Astrocyte (in vitro differentiated cells and primary cell): ENCODE measurements at places on chromosomes 13 and 19. TPM values are rescaled to one million over a fixed set of nuclear protein-coding genes. Genes with fewer than 3 reads are reported as not detected.

GRCh38 chr13:45521297-45521696 is 56.6 kb downstream of the COG3 start:
- no peak overlapping the region for H3K4me3 ChIP-seq
- H3K4me1 ChIP-seq = no peaks in the 10 kb centered on the region
- DNase-seq = peak; percentile 53
- no peak overlapping the region for H3K27ac ChIP-seq

- H3K27me3 ChIP-seq = no peaks in the 10 kb centered on the region
- DNase-seq = no peak
Observed at GRCh38 chr19:3145909-3146676, 10.3 kb downstream of the GNA15 start.

- H3K27me3 ChIP-seq = peaks cover 2% of the 10 kb centered on the region
- no peak for DNase-seq
- H3K4me1 ChIP-seq = peaks cover 4% of the 10 kb centered on the region
Observed at GRCh38 chr13:99724633-99725517, 223.6 kb downstream of the TM9SF2 start.

DNA sequence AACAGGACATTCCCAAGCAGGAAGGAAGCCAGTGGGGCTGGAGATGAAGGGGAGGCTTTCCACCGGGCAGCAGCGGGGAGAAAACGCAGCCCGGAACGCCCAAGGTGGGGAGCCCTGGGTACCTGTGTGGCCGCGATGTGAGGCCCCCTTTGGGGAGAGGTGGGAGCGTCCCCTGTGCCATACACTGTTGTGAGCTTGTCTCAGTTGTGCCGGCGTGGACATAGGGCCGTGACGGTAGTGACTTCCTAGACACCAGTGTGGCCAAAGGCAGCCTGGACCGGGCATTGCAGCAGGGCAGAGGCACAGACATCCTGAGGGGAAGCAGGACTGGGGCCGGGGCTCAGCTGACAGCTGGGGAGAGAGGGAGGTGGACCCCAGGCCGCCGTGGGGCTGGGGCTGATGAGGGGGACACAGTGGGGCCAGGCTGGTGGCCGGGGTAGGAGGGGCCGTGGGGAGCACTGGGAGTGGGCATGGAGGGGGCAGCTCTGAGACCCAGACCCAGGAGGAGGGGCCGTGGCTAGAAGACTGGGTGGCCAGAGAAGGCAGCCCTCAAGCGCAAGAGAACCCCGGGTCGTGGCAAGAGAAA is 38.5 kb upstream of the TFDP1 start:
- no peak overlapping the region for H3K27ac ChIP-seq
- DNase-seq = no peak
- H3K27me3 ChIP-seq = no peaks in the 10 kb centered on the region
- H3K36me3 ChIP-seq = peaks cover 2% of the 10 kb centered on the region
- no peak overlapping the region for H3K4me3 ChIP-seq
- H3K4me1 ChIP-seq = peaks cover 37% of the 10 kb centered on the region

DNA sequence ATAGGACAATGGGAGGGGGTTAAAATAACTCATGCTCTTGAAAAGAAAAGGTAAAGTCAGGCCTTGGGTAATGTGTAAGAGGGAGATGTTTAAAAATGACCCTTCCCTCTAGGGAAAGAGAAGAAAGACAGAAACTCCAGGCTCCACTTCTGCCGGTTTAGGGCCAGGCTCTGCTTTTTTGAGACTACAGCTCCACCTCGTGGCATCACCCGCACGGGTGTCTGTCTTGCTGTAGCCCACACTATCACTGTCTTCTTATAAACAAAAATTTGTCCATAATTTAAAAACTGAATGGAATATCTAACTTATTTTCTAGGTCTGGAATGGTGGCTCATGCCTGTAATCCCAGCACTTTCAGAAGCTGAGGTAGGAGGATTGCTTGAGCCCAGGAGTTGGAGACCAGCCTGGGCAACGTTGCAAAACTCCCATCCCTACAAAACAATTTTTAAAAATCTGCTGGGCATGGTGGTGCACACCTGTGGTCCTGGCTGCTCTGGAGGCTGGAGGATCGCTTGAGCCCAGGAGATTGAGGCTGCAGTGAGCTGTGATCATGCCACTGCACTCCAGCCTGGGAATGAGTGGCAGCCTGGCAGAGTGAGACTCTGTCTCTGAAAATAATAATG is 65.1 kb upstream of the GTF3A start:
- H3K27ac ChIP-seq = no peak overlapping the region
- no peaks in the 10 kb centered on the region for H3K36me3 ChIP-seq
- DNase-seq = no peak
- H3K4me3 ChIP-seq = no peak overlapping the region
- H3K4me1 ChIP-seq = peaks cover 7% of the 10 kb centered on the region

- peak; percentile 74 for DNase-seq
- peak overlapping the region; percentile 84 for H3K27ac ChIP-seq
- peaks cover 14% of the 10 kb centered on the region for H3K36me3 ChIP-seq
- H3K27me3 ChIP-seq = no peaks in the 10 kb centered on the region
Observed at GRCh38 chr19:38389101-38389925, 816 bp downstream of the SPRED3 start.

DNA sequence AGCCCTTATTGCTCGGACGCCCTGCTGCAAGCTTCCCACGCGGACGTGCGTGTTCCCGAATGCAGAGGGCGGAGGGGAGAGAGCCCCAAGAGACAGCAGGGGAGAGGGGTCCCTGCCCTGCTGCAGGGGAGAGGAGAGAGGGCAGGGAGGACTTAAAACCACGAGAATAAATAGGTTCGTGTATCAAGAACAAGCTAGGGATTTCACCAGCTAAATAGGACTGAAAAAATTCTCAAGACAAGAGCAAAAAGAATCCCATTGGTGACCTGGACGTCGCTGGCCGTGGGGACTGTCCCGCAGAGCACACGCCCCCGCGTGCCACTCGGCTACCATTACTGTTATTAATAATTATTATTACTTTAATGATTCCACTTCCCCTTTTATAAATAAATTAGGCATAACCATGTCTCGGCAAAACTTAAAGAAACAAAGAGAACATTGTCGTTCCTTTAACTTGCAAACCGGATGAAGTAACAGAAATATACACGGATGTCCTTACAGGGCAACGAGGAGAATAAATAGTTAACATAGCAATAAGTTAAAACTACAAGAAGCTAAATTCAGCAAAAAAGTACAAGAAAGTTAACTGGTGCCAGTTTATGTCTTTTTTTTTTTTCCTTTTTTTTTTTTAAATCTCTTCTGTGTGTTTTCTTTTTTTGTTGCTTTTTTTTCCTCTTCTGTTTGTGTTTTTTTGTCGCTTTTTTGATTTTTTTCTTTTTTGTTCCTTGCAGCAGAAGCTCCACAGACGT is 16.6 kb downstream of the PRKCSH start:
- H3K27me3 ChIP-seq = no peaks in the 10 kb centered on the region
- no peak for DNase-seq
- no peak overlapping the region for H3K4me3 ChIP-seq
- no peaks in the 10 kb centered on the region for H3K36me3 ChIP-seq

Gene COL5A3
- total RNA-seq = 22.2 and 28.0 TPM in 2 replicates

- no peak overlapping the region for H3K4me3 ChIP-seq
- no peak overlapping the region for H3K27ac ChIP-seq
- H3K4me1 ChIP-seq = peaks cover 2% of the 10 kb centered on the region
- H3K36me3 ChIP-seq = peaks cover 2% of the 10 kb centered on the region
- no peaks in the 10 kb centered on the region for H3K27me3 ChIP-seq
Observed at GRCh38 chr19:16506961-16507360, 10.8 kb downstream of the C19orf44 start.
